NCI-H2029 (cell line): ENCODE measurements at places on chromosomes 1 and 21.
A peak's percentile ranks its signal among the peaks of the same experiment; 100 is the strongest.

DNA sequence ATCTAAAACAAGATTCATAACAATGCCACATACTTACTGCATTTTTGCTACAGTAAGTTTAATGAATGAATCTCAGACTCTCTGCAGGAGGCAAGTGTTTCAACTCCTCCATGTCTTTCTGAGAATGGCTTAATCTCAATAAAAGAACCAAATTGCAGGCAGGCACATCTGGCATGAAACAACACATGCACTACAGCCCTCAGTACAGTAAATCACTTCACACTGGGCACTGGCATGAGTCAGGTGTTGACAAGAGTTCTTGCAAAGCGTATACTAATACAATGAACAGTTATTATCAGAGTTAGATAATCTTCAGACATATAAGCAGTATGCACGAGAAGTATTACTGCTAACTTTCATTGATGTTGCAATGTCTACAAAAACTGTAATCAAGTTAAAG, 1386.8 kb downstream of the MRPL39 start:
- DNase-seq, result no peak

- peak; percentile 57 for DNase-seq
Measured at GRCh38 chr1:40699787-40700186, 8.3 kb downstream of the NFYC start.

- DNase-seq, result no peak
Measured at GRCh38 chr1:47680815-47681475, 243.1 kb downstream of the FOXD2 start.

- DNase-seq, result no peak
Measured at GRCh38 chr1:217453816-217454215, 177.1 kb downstream of the GPATCH2 start.

DNA sequence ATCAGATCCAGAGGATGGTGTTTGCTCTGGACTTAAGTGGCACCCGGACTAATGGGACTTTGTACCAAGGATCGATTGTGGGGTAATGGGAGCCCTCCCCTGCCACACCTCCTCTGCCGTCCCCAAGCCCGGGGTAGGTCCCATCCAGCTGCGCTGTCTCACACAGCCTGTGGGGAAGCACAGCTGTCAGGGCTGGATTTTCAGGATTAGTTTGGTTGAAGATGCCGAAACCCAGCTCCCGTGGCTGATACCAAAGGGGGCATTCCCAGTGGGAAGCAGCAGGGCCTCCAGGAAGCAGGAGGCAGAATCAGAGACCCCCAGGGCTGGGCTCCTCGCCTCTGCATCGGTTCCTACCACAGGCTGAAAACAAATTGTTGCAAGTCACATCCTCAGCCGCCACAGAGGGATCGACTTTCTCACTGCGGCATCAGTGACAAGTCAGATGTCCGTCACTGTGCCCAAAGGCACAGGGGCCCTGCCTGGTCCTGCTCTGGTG, 59.7 kb downstream of the MATN1 start:
- DNase-seq, result no peak

DNA sequence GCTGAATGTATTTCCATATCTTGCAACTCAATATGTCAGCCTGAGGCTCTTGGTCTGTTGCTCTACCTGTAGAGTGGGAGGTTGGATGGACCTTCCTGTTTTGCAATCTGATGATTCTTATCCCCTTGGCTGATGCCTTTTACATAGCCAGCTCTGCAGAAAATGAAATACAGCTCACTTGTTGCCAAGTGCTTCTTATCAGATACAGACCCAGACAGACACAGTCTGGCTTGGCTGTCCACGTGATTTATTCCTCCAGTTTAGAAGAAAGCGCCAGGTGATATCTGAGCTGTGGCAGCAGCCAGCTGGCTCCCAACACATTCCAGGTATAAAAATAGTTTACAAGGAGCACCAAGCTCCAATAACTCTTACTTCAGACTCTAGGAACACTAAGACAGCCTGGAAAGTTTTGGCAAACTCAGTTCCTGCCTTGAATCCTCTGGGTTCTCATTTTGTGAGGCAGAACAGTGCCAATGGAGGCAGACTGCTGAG, 479.2 kb upstream of the USP24 start:
- DNase-seq, result peak; percentile 17

- no peak for DNase-seq
Measured at GRCh38 chr1:62823556-62823955, 39.6 kb downstream of the ATG4C start.

DNA sequence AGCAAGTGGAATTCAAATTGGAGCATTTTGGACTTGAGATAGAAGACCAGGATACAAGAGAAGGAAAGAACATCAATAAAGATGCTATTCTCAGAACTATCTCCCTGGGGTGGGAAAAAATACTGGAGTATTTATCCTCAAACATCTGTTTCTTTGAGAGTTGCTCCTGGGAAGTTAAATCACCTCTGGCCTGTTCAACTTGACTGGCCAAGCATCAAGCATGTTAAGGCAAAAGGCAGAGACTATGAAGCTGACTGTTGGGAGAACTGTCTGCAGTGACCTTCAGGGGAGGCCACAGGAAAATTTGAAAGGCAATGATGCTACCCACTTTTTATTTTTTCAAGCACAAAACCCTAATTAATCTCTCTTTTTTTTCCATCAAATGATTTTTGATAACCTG, 239.0 kb downstream of the NTNG1 start:
- no peak for DNase-seq

DNA sequence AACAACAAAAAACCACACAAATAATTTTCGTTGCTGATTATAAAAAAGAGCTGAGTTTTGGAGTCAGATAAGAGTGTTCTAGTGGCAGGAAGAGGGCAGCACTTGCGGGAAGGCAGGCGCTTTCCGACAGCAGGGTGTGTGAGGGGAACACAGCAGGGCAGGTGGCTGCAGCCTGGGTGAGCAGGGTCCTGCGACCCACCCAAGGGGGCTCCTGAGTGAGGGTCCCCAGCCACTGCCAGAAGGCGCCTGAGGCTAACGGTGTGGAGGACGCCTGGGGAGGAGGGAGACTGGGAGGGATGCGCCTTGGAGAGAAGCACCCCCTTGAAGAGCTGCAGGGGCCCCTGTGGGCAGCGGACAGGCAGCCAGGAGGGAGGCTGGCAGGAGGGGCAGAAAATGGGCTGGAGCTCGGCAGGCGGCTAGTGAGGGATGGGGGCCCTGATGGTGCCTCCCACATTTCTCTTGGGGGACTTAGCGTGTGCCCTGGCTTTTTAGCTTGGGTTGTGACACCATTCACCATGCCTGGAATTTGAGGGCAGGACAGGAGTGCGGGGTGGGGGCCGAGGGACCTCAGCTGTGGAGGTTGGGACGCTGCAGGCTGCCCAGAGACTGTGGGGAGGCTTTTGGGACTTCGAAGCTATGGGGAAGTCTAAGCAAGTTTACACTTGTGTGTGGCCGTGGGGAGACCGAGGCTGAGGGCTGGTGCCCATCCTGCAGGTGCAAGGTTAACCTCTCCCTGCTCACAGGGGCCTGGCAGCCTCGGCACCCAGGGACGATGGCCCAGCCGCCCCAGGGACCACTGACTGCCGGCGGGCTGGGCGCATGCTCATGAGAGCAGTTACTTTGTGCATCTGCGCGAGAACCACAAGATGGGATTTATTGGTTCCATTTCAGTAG, 111.4 kb downstream of the SIK1 start:
- no peak for DNase-seq

GRCh38 chr1:3139871-3140361, 70.9 kb downstream of the PRDM16 start:
- no peak for DNase-seq

DNA sequence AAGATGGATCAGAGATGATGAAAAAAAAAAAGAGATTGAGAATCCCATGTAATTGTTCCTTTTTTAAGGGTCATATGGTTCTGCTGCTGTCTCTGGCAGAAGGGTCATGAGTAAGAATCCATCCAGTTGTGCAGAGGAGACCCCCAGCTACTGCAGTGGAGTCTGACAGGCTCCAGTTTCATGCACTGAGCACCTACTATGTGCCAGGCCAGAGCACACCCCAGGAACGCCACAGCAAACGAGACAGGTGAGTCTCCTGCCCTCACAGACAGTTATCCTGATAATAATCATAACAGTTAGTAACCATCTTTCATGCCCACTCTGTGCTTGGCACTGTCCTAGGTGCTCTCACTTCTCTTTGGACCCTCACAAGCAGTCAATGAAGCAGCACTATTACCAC, 420.0 kb downstream of the MATN1 start:
- DNase-seq, result no peak

- DNase-seq, result no peak
Measured at GRCh38 chr1:17676387-17677060, 78.6 kb upstream of the ACTL8 start.

- no peak for DNase-seq
Measured at GRCh38 chr1:163315773-163316374, 5.9 kb upstream of the NUF2 start.

GRCh38 chr1:244234009-244234643, 183.0 kb downstream of the ZBTB18 start:
- DNase-seq, result no peak

- DNase-seq, result no peak
Measured at GRCh38 chr1:218775501-218776021, 398.1 kb upstream of the LYPLAL1 start.

DNA sequence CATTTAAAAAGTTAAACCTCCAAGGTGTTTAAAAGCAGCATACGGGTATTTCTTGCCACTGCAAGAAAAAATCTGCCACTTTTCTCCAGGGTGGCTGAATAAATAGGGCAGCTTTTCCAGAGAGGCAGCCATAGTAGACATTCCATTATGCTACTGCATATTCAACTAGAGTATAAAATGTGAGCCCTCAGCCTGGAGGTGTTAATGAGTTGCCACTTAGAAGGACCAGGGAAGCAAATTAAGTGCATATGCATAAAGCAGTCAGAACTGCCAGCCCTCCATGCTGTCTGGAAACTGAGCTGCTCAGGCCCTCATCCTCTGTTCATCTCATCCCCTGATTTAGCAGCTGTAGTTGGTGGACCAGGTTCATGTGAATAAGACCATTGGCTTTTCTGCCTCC, 99.4 kb downstream of the DIRAS3 start:
- no peak for DNase-seq

DNA sequence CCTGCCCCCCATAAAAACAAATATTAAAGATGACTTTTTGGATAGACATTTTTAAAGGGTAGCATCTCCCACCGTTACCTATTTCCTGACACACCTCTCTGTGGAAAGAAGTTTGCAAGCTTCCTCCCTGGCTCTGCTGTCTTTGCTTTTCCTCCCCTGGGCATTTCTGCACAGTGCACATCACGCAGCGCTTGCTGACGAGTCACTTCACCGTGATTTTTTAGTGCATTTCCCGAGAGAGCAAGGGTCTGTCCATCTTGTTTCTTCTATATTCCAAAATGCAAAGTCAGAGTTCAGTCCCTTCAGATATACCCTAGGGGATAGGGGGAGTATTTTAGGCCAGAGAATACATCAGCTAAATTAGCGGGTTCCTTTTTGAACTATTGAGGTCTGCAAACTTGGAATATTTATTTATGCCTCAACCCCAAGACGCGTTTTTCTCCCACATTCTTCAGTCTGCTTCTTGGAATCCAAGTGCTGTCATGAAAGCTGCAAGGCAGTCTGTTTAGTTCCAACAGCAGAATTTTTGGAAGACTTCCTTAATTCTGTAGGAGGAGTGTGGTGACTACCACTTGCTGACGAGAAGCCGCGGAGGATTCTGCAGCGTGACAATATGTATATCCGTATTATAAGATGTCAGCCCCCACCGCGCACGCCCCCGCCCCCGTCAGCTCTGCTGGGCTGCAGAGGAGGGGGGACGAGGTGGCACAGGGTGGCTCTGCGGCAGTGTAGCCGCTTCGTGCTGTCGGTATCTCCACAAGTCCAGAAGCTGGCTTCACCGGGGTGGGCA, 22.4 kb downstream of the SMYD2 start:
- DNase-seq, result no peak

GRCh38 chr1:22105611-22106207, 37.2 kb downstream of the WNT4 start:
- no peak for DNase-seq

DNA sequence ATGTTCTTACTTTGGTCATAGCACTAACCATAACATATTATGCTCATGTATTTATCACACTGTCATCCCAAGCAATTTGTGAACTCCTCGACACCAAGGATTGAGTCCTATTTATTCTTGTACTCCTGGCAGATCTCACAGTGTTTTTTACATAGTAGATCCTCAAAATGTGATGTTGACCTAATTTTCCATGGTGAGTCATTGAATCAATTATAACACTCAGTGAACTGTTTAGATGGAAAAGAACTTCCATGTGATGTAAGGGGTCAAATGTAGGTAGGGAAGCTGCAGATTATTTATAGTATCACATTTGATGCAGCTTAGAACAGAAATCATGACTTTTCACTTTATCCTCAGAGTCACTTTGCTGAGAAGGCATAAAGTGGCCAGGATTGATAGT, 281.9 kb upstream of the ADAMTS5 start:
- no peak for DNase-seq

GRCh38 chr1:62590255-62590969, 6.9 kb upstream of the ANGPTL3 start:
- DNase-seq, result no peak

GRCh38 chr1:154459080-154459479, 42.9 kb upstream of the TDRD10 start:
- DNase-seq, result no peak
